ENCODE measurements at places on chromosomes 6 and 20. TPM values are rescaled to one million over a fixed set of nuclear protein-coding genes. Genes with fewer than 3 reads are reported as not detected.

PTGIS gene
- total RNA-seq: 0.05 TPM

LRRC73 gene
- total RNA-seq: 1.9 TPM

GNAS-AS1 gene
- total RNA-seq: 8.4 TPM

RAET1L gene
- not detected for total RNA-seq

HS3ST5 gene
- total RNA-seq: not detected

GLP1R gene
- total RNA-seq: not detected

ANKRD6 gene
- 2.7 TPM for total RNA-seq

ENPP3 gene
- 0.26 TPM for total RNA-seq

ELOVL2 gene
- total RNA-seq: 0.24 TPM

ATP6V1G2 gene
- total RNA-seq: 0.26 TPM

IRF4 gene
- total RNA-seq: 3.3 TPM

Measured in A375 (cell line).